ENCODE measurements at places on chromosomes 16 and 17.
A peak's percentile ranks its signal among the peaks of the same experiment; 100 is the strongest.

DNA sequence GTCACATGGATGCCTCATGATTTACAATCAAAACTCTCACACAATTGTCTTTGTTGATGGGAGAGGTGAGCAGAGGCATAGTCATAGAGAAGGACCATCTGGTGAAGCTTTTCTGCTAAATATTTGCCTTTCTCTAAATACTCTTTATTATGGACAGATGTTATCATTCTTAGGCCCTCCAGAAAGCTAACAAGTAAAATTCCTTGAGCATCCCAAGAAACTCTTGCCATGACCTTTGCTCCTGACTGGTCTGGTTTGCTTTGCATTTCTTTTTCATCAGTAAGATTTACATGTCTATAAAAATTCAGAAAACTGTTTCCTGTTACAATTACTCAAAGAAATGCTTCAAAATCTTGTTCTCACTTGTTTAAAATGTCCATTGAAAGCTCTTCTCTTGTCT lies 1336.6 kb upstream of the CDH8 start:
- DNase-seq: no peak

DNA sequence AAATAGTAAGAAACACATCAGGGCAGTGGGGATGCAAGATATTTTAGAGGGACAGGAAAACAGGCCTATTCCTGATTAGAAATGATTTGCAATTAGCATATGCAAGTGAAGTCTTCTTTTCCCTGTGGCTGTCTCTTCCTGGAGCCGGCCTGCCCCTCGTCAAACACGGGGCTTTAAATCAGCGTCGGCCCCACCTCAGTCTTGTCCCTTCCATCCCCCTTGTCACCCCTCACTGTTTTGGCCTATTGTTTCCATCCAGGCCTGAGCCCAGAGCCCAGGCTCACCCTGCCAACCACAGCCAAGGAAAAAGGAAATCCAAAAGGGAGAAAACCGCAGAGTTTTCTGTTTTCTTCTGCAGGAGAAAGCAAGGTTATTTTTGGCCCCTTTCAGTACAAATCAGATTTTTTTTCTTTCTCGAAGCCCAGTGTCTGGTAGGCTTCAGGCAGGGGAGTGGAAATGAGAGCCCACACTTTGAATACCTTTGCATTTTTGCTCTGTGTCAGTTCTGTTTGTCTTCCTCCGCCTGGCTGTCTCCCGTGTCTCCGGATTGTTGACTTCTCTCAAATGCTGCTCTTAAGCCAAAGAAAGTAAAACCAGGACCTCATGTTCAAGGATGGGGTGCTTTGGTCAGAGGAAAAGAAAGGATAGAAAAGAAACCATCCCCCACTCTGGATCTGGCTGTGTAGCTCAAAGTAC lies 399.9 kb upstream of the CDH11 start:
- no peak for DNase-seq

GRCh38 chr16:50300942-50301625 lies 34.7 kb downstream of the ADCY7 start:
- peak; percentile 29 for DNase-seq

DNA sequence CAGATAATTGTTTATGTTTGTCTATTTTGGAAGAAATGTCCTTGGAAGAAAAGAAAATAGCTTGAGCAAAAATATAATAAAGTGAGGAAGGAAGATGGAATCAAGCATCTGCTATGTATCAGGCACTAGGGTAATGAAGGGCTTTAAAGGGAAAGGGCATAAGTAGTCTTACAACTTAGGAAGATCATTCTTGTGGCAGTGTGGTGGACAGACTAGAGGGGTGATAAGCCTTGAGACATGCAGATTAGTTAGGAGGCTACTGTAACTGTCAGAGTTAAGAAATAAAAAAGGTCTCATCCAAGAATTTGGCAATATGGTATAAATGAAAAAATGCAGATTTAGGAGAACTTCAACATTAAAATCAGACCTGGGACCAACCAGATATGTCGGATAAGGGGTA lies 14.9 kb downstream of the FAM222B start:
- DNase-seq: no peak

GRCh38 chr17:61139219-61139618 lies 260.4 kb upstream of the TBX2 start:
- DNase-seq: no peak

- DNase-seq: no peak
Measured at GRCh38 chr17:72264682-72265405, 144.0 kb downstream of the SOX9 start.

DNA sequence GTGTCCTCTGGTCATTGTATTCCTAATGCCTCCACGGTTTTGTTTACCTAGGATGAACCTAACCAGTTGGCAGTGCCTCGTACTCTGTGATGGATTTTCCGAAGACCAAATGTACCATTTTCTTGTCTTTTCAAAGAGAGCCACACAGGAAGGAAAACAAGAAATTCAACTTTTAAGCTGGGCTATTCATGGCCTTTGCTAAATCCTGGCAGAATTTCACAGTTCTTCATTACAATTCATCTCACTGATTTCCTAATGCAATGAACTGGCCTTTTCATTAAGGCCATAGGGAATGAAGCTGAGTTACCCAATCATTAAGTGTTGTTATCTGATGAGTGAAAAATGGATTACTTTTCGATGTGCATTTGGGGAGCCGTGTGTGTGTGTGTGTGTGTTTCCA lies 7.9 kb upstream of the KCNJ16 start:
- DNase-seq: no peak

- DNase-seq: no peak
Measured at GRCh38 chr16:49275870-49276269, 5.8 kb downstream of the CBLN1 start.

DNA sequence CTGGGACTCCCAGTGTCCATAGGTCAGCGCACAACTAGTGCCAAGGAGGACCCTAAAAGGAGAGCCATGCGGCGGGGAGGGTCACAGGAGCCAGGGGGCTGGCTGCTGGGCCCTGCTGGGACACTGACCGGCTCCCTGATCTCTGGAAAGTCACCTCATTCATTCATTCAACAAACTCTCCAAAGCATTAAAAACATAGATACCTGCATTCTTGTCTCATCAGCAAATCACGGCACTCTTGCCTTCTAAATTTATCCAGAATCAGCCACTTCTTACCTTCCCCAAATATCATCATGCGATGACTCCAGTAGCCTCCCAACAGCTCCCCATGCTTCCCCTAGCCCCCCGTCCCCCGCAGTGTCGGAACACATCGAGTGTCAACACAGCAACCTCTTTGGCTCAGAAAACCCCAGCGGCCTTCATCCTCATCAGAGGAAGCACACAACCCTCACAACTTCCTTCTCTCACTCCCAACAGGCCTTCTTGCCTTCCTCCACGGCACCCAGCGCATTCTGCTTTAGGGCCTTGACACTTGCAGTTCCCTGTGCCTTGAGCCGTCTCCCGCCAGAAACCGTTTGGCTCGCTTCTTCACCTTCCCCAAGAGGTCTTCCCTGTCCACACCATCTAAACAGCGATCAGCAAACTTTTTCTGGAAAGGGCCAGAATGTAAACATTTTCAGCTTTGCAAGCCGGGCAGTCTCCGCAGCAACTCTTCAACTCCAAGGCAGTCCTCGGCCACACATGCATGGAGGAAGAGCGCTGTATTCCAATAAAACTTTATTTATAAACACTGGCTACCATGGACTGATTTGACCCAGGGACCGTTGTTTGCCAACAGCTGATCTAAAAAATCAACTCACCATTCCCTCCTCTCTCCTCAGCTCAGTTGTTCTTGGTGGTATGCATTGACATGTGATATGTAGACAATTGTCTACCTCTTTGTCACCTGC lies 119.5 kb upstream of the TNRC6C start:
- no peak for DNase-seq

- no peak for DNase-seq
Measured at GRCh38 chr17:77375917-77376651, 235.3 kb downstream of the SEC14L1 start.

GRCh38 chr17:309361-309888 lies 43.2 kb downstream of the RPH3AL start:
- DNase-seq: no peak

Measured in 8988T (cell line).